ENCODE measurements at places on chromosomes 6 and 20.

DNA sequence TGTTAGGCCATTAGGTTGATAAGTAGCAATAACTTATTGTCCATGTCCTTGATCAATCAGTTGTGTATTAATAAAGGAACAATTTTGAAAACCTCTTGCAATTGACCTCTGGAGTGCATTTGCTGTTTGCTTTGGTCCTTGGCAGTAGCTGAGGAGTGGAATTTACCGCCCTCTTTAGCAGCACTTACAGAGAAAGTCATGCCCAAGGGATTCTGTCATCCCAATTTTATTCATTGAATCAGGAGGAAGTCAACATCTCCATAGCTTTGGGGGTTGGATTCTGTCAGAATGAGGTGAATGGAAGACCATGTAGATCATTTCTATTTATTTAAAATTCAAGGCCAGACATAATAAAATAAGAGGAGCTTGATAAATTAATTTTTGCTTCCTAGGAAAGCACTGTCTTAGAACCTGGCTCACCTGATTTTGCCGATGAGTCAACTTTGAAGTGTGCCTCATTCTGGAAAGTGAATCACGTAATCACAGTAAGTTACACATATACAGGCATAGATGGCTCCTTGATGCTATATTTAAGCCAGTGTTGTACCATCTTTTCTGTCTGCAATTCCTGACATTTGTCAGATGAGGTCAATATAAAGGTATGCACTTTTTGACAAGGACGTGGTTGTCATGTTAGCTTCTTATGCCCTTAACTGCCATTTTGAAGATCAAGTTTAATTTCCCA is 128.7 kb upstream of the MLIP start:
- DNase-seq, result no peak

GRCh38 chr6:85041376-85041775 is 277.0 kb upstream of the TBX18 start:
- DNase-seq, result no peak

DNA sequence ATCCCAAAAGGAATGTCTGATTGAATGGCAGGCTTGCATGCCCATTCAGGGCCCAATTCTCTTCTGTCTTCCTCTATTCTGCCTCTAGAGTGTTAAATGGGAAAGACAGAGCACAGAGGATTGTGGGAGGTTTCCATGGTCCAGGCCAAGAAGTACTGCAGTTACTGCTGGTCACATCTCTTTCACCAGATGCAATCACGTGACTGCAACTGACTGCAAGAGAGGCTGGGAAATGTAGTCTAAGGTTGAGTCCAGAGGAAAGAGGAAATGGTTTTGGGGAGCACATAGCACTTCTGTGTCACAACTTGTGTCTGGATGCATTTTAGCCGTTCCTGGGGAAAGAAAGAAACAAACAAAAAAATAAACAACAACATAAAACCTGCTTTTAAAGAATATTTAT is 336.4 kb upstream of the BTBD3 start:
- DNase-seq, result no peak

DNA sequence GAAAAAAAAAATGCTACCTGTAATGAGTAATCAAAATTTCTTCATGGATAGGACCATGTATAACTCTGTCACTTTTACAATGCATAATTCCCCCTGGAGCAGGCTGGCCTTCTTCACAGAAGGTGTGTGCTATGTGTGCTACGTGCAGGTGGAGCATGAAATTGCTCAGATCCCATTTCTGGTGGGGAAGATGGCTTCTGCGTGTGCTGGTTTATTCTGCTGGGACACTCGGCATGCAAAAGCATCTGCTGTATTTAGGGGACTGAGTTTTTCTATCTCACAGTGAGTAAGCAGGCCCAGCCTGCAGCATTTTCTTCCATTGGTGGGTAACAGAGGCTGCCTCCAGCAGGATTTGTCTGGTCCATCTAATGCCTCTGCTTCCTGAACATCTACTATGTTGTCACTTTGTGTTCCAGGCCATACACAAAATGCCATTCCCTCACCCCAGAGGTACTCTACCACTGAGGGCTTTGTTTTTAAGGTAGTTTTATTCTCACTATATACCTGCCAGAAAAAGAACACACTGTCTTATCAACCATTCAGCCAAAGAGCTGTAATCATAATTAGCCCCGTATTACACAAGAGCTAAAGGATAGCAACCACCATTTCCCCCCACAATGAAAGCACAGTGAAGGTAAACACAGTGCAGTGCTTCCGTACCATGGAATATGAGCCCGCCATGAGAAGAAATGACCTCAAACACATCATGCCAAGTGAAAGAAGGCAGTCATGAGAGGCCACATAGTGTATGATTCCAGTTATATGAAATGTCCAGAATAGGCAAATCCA is 62.4 kb downstream of the SYNDIG1 start:
- no peak for DNase-seq

GRCh38 chr6:89361171-89361570 is 8.6 kb upstream of the UBE2J1 start:
- no peak for DNase-seq

- no peak for DNase-seq
Observed at GRCh38 chr20:50992336-50992732, 30.6 kb downstream of the KCNG1 start.

GRCh38 chr6:128370072-128370471 is 150.3 kb downstream of the PTPRK start:
- DNase-seq, result no peak

GRCh38 chr20:39785252-39785917 is 823.2 kb downstream of the DHX35 start:
- no peak for DNase-seq

DNA sequence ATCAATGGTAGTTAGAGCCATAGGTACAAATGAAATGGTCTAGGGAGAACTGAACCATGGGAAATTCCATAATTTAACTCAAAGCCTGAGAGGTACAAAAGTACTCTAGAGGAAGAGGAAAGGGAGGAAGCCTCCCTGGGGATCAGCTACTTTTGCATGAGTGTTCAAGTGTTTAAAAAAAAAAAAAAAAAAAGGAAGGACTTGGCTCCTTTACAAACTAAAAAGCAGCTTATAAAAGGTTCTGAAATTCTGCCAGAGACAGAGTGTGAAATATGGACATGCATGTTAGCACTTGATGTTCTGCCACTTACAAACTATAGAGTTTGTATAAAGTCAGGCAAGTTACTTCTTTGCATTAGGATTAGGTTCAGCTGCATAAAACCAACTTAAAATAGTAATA is 290.0 kb downstream of the TBC1D7 start:
- DNase-seq, result no peak

DNA sequence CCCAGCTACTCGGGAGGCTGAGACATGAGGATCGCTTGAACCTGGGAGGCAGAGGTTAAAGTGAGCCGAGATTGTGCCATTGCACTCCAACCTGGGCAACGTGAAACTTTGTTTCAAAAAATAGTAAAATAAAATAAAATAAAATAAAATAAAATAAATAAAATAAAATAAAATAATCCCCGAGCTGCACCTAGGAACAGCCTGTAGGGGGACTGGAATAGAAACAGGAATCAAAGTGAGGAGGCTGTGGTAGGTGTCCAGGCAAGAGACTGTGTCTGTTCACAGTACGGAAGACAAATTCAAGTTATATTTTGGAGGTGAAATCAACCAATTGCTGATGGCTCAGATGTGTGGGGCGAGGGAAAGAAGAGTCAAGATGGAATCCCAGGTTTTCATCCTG is 86.2 kb downstream of the KCNB1 start:
- no peak for DNase-seq

DNA sequence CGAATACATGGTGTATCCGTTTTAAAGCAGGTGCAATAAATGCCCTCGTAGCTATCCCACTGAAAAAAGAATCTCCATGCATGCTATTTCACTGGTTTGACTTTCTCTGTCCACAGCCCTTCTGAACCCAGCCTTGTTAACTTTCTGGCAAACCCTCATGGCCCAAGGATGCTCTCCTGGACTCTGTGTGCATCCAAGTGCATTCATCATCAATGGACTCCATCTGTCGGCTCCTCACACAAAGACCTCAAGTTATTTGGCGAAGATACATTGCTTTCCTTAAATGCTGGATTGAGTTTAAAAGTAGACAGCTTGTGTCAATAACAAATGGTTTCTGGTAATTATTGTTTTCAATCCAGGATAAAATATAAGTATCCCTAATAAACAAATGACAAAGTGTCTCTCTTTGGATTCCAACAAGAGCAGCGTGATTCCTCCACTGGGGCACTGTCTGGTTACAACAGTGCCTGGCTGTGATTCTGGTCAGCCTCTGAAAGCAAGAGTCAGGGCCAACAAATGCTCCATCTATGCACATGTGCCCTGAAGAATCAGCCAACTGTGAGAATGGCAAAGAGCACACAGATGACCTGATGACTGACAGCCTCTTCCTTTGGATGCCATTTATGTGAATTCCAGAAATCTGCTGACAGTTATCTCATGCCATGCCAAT is 55.7 kb downstream of the FYN start:
- DNase-seq, result no peak

DNA sequence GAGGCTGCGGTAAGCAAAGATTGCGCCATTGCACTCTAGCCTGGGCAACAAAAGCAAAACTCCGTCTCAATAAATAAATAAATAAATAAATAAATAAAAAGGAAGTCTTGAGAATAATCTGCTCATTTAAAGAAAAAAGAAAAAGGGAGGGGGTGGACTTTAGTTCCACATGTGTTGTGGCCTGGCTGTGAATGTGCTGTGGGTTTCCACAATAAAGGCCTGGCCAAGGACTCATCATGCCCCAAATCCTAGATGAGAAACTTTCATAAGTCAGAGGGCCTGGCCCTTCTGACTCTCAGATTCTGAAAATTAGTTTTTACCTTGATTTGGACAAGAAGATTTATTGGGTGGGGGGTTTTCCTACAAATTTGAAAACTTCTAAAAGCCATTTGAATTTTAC is 48.4 kb downstream of the RIOK1 start:
- no peak for DNase-seq

DNA sequence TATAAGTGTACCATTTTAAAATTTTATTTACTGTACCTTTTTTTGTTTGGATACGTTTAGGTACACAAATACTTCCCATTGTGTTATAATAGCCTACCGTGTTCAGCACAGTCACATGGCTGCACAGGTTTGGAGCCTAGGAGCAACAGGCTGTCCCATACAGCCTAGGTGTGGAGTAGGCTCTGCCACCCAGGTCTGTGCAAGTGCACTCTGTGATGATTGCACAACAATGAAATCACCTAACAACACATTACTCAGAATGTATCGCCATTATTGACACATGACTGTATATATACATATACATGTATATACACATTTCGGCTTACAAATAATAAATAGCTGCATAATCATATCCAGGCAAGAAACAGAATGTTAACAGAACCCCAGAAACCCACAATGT is 15.4 kb downstream of the SERAC1 start:
- DNase-seq, result no peak

Measured in activated effector memory CD4-positive, alpha-beta T cell treated with anti-CD3 and anti-CD28 coated beads, Interleukin-2, amount 50 U/mL, for 16 hours (primary cell).